Uterus (tissue), 4 donors: ENCODE measurements at places on chromosomes 4 and X. TPM values are rescaled to one million over a fixed set of nuclear protein-coding genes. Genes with fewer than 3 reads are reported as not detected.

- DNase-seq: no peak
Observed at GRCh38 chr4:108172231-108172752, 3.6 kb upstream of the LEF1 start.

DNA sequence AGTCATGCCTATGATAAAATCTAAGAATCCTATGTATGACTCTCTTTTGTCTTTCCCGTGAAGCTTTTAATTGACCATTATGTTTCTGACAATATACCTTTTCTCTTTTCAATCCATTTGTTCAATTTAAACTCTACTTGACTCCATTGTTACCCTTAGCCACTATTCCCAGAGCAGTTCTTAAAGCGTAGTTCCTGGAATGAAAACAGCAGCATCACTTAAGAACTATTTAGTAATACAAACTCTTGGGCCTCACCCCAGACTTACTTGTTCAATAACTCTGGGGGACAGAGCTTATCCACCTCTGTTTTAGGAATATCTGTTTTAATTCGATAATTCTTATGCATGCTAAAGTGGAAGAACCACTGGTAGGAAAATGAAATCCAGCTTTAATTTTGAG lies 358.4 kb downstream of the PRR32 start:
- DNase-seq: no peak

RHOH gene
- 1.5 TPM for total RNA-seq

- DNase-seq: no peak
Observed at GRCh38 chrX:56782791-56783449, 53.9 kb downstream of the NBDY start.

SGMS2 gene
- total RNA-seq: 7.4 TPM

CWH43 gene
- not detected for total RNA-seq

GRCh38 chr4:119722670-119723069 lies 94.1 kb upstream of the PDE5A start:
- DNase-seq: no peak

SRPX2 gene
- total RNA-seq: 7.4 TPM

ATP2B3 gene
- total RNA-seq: 3.5 TPM

RPS6KA6 gene
- 5.0 TPM for total RNA-seq

DNA sequence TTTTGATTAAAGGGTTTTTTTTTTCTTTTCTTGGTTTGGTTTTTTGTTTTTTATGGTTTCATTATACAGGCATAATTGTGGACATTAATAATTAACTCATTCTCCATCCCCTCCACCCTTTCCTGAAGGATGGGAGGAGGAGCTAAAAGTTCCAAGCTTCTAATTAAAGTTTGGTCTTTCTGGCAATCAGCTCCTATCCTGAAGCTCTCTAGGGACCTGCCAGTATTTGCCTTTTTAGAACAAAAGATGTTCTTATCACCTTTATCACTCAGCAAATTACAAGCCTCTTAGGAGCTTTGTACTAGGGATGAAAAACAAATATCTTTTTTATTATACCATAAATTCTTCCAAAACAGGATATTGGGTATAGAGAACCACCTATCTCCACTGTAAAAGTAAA lies 589.8 kb downstream of the PDHA2 start:
- DNase-seq: no peak

GK2 gene
- total RNA-seq: not detected

DNA sequence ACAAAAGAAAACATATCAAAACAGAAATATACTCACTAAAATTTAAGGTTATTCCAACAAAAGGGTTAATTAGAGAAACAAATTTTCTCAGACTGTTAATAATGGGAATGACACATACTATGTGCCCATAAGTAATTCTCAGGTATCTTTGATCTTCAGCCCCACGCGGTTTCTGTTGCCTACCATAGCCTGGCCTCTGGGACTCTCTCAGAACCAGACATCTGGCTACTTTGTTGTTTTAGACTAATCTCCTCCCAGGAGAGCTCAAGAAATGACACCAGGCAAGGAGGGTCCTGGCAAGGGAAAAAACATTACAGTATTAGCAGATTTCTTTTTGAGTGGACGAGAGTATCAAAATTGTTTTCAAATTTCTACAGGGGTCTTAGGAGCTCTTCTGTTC lies 43.7 kb downstream of the SLC10A7 start:
- DNase-seq: no peak

DNA sequence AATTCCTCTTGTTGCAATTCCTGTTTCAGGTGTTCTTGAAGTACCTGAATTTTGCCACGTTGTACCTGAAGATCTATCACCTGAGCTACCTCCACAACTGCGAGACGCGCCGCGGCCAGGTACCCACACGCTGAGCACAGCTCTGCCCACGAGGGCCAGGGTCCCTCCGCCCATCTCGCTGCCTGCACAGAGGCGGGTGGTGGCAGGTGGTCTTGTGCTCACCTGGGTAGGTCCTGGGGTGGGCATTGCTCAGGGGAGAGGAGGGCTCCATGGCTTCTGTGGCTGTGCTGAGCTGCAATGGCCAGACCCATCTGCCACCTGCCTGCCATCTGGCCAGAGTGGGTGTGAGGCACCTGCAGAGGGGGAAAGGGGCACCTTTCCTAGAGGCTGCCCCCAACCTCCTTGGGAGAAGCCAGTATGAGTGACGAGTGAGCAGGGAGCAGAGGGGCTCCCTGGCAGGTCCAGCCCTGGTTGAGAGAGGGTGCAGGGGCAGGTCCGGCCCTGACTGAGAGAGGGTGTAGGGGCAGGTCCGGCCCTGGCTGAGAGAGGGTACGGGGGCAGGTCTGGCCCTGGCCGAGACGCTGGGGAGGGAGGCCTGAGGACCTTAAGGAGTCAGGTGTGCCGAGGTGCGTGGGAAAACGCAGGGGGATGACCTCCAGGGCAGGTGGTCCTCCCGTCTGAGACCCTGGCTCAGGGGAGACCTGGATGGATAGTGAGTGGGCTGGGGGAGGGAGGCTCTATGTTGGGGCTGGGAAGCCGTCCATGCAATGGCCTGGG lies 10.7 kb downstream of the PDE6B start:
- no peak for DNase-seq

PIGA gene
- 15.0 TPM for total RNA-seq

- no peak for DNase-seq
Observed at GRCh38 chr4:150974252-150974640, 40.8 kb downstream of the LRBA start.

KCNE5 gene
- total RNA-seq: not detected

- DNase-seq: no peak
Observed at GRCh38 chr4:95193391-95194224, 355.2 kb downstream of the UNC5C start.

DNA sequence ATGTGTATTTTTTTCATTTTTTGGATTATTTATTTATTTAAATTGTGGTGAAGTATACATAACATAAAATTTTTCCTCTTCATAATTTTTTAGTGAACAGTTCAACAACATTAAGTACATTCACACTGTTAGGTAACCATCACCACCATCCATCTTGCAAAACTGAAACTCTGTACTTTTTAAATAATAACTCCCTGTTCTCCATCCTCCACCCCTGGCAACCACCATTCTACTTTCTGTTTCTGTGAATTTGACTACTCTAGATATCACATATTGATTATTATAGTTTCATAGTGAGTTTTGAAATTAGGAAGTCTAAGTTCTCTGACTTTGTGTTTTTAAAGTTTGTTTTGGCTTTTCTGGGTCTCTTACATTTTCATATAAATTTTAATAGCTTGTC lies 89.3 kb upstream of the STX18 start:
- DNase-seq: no peak

GPR143 gene
- 7.0 TPM for total RNA-seq

SERPINA7 gene
- total RNA-seq: not detected

DNA sequence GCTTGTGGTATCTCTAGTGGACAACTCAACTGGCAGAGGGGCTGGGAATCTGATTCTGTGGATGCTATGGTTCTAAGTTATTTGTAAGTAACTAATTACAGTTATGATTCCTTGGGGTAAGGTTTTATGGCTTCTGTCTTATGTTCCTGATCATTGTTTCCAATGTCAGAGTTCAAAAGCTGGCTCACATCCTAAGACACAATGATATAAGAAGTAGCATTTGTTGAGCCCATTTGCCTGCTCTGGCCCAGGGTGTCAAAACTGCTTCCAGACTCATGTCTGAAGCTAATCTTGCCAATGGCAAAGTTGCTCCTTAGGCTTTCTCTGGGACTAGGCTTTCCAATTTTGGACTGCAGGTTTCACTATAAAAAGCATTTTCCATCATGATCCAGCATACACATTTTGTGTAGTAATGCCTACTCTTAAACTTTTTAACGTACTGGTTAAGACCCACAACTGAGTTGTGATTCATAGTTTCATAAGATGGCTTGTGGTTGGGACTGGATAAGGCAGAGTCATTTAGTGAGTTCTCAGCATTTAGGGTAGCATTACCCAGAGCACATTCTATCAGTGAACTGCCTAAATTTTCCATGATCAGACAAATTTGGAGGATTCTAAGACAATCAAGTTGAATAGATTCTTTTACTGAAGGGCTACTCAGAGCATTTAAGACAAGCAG lies 50.0 kb downstream of the CCNI start:
- DNase-seq: no peak

MSL3 gene
- 17.6 TPM for total RNA-seq

DNA sequence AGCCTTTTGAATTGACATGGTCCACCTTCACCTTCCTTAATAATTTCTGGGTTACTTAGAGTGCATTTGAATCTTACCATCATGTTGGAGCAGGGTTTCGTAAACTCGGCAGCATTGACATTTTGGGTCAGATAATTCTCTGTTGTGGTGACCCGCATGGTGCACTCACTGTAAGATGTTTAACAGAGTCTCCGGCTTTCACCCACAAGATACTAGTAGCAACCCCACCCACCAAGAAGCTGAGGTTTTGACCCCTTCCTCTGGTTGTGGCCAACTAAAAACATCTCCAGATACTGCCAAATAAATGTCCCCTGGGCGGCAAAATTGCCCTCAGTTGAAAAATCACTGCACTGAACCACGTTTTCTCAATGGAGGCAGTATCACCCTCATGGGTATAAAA lies 62.7 kb downstream of the CHST7 start:
- DNase-seq: no peak

CDS1 gene
- 8.8 TPM for total RNA-seq

DNA sequence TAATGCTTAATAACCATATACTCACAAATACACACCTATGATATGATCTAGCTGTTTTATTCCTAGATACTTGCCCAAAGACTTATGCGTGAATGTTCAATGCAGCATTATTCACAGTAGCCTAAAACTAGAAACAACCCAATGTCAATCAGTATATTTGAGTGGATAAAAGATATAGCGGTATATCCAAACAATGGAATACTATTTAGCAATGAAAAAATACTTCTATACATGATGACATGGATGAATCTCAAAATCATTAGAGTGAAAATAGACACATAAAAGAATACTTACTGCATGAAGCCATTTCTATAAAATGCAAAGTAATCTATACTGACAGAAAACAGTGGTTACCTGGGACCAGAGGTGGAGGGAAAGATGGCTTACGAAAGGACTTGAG lies 108.1 kb downstream of the RAP1GDS1 start:
- DNase-seq: no peak

FRMD7 gene
- 1.6 TPM for total RNA-seq

DNA sequence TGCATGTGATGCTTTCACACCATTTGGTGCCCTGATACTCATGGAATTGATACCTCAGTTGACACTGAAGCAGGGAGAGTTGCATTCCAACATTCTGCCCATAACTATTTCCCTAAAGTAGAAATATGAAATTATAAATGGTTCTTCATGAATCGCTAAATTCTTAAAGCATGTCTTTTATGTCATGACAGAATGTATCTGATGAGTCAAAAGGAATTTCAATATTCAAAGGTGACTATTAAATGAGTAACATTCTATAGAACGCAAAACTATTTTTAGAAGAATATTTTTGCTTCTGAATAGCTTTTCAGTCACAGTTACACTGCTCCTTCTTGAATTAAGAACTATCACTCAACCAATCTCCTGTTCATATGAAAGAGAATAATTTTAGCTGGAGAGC lies 152.8 kb downstream of the ADGRA3 start:
- DNase-seq: no peak

EXOC1 gene
- 59.9 TPM for total RNA-seq

RENBP gene
- total RNA-seq: 5.9 TPM

SHOX gene
- total RNA-seq: not detected

GRCh38 chr4:31692399-31692940 lies 972.3 kb downstream of the PCDH7 start:
- DNase-seq: no peak

DNA sequence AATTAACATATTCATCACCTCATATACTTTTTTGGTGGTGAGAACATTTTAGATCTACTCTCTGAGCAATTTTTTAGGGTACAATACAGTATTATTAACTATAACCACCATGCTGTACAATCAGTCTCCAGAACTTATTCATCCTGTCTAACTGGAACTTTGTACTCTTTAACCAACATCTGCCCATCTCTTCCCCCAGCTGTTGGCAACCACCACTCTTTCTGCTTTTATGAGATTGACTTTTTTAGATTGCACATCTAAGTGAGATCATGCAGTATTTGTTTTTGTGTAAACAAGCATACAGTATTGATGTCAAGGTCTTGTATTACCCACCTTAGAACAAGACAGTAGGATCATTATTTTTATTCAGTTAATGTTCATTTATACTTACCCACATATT lies 516.8 kb downstream of the RPA4 start:
- no peak for DNase-seq

DNA sequence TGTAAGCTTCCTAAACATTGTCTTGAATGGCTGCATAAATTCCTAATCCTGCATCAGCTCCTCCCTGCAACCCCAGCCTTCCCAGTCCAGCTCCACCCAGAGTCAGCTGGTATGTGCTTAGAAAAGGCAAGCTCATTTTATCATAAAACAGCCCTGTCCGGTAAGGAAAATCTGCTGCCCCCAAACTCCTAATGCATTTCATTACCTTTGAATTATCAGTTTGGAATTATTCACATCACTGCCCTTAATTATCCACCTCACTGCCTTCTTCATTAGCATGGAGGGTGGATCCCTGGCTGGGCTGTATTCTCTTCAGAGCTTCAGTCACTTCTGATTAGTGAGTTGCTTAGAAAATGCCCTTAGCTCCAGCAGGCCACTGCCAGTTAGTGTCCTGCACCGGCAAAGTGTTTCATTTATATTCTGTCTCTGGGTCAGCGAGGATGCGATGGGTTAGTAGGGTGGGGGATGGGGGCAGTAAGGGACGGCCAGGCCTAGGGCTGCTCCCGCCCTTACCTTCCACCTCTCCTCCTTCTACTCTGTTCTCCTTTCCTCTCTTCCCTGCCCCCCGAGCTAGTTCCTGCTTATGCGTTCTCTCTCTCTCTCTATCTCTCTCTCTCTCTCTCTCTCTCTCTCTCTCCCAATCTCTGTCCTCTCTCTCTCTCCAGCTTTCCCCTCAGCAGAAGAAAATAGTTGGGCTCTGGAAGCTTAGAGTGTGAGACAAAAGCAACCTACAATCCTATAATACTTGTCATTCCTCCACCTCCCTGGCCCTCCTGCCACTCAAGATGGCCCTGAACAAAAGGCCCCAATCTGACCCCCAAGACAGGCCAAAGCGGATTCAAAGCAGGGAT lies 174.8 kb upstream of the KLF3 start:
- no peak for DNase-seq

DNA sequence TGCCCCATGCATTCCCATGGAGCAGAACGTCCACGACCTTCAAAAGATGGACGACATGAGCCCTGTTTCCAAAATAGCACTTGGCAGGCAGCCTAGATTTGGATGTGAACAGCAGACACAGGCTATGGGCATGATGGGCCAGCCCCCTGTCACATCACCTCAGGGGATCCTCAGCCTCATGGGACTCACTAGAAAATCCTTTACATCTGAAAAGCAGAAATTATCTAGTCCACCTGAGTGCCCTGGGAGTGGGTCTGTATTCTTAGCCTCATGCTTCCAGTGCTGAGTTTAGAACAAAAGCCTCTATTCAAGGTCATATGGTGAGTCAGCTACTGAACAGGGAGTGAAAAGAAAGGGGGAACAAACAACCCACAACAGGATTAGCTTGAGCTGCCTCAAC lies 35.8 kb downstream of the GRIA3 start:
- no peak for DNase-seq
